ENCODE measurements at places on chromosomes 6 and 20.

DNA sequence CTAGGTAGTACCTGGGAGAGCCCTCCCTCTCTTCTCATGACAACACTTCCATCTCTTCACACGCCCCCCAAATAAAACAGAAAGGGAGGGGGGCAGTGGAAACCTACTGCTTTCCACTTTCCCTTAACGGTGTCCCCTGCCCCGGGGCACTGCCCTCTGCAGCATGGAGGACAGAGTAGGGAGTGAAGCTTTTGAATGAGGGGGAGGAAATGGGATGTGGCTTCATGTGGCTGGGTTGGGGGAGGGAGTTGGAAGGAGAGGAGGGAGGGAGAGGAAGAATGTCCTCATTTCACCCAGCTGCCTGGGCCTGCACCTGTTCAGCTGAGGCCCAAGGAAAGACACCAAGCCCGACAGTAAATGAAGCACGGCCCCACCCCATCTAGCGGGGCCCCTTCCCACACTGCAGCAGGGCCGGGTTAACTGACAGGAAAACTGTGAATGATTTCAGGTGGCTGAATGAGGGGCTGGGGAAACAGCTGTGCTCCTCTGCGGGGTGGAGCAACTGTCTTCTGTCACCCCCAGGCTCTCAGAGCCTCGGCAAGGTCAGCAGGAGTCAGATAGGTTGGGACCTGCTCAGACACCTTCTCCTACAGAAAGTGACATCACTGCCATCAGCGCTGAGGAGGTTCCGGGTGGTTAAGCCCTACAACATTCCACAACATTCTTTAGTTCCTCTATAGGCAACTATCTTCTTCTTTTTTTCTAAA, 40.0 kb upstream of the TAF8 start:
- DNase-seq: no peak

GRCh38 chr6:67896476-67896875, 738.6 kb upstream of the ADGRB3 start:
- no peak for DNase-seq

DNA sequence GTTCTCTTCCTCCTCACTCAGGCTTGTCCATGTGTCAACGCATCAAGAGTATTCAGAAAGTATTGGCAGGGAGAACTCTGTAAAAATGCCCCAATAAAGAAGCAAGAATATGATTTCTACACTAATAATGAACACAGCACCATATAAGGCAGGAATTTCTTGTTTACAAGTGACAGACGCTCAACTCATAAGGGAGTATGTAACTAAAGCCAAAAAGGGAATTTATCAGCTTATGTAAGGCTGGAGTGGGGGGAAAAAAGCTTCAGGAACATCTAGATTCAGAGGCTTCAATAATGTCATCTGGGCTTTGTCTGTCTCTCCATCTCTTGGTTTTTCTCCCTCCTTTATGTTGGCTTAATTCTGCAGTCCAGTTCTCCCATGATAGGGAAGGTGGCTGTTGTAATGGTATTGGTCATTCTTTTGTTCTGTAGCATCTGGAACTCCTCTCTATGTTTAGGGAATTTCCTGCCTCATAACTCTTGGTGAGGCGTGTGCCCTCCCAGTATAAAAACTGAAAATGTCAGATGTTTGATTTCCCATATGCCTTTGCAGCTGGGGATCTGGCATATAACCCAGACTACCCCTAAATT, 125.1 kb upstream of the COL21A1 start:
- DNase-seq: no peak

- no peak for DNase-seq
Observed at GRCh38 chr6:3426091-3426926, 30.5 kb downstream of the SLC22A23 start.

DNA sequence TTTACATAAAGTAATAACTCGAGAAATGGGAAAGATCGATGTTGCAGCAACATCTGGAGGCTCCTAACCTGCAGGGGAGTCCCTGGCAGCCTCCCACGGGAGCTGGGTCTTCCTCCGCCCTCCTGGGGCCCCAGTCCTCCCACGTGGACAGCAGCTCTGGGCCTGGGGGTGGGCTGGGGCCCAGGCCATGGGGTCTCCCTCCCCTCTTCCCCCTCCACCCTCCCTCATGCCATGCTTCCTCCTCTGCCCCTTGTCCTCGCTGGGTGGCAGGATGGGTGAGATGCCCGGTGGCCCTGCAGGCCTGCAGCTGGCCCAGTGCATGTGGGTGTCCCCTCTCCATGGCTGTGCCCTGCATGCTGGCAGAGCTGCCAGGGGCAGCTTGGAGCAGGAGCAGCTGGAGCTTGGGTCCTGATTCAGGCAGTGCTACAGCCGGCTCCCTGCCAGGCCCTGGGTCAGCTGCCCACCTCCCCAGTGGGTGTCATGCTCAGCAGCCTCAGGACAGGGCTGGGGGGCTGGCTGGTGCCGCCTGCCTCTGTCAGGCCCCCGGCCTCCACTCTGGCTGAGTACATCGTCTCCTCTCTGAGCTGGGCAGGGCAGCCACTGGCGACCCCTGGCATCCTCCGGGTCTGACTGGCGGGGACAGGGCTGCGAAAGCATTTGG, 48.9 kb upstream of the BHLHE23 start:
- DNase-seq: no peak

DNA sequence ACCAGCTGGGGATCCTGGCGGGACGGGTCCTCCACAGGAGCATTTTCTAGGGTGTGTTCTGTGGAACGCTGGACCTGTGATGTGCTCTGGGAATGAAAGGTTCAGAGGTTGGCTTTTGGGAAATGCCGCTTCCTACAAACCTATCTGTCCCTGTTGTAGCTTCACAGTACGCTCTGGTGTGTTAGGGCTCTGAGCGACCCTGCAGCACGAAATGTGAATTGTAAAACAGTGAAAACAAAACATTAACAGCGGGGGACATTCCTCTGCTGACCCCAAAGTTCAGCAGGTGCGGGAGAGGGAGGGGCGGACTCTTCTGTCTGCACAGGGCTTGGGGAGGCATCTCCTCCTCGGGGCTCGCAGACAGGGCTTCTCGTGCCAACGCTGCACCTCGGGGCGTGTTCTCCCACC, 155.9 kb downstream of the NRN1 start:
- no peak for DNase-seq

- DNase-seq: no peak
Observed at GRCh38 chr6:111118826-111119225, 31.5 kb downstream of the SLC16A10 start.

- DNase-seq: no peak
Observed at GRCh38 chr20:63475209-63475608, 2.8 kb upstream of the KCNQ2 start.

GRCh38 chr6:67952121-67952520, 683.0 kb upstream of the ADGRB3 start:
- no peak for DNase-seq

DNA sequence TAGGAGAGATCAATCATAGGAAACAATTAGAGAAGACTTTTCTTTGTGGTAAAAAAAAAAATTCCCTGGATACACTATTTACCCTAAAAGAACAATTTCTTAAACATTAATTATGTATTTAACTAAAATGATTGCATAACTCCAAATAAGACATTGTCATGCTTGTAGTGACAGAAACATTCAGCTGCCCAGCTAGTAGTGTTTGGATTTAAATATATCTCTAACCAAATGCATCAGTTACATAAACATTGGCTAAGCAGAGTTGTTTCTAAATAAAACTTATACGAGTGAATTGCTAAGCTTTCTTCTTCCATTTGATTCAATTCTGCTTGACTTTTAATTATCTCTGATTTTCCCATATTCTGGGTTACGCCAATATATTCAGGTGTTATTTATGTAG, 23.7 kb downstream of the MLIP start:
- DNase-seq: no peak

DNA sequence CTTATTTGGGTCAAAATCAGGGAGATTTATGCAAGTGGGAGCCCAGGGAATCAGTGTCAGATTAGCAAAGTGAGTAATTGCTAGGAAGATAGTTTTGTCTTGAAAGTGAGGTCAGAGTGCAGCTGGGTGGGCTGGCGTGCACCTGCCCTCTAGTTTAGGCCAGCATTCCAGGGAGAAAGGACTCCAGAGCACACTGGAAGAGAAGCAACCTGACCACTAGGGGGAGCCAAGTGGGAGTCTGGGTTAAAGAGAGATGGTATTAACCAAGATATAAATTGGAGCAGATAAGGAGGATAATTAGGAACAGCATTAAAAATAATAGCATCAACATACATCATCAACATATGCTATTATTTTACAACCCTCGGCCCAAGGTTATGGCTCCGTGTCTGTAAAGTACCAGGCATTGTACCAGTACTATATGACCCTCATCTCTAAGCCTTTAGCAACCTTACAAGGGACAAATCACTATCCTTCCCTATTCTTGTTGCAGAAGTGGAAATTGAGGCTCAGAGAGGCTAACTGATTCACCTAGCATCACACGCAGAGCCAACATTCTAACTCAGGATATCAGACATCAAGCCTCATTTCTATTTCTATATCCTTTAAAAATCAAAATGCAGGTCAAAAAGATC, 57.8 kb downstream of the SLC2A10 start:
- DNase-seq: no peak

DNA sequence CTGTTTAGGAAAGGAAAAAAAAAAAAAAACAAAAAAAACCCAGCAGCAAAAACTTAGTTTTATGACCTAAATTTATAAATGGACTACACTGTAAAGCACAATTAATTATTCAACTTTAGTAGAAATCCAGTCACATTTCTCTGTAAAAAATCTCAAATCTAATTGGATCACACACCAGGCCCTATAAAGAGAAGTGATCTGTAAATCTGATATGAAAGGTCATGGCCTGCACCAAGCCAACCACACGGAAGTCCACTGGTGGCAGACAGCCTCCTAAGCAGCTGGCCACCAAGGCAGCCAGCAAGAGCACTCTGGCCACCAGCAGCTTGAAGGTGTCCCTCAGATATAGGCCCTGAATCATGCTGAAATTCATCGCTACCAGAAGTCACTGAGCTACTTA, 131.6 kb downstream of the HFE start:
- DNase-seq: no peak

- DNase-seq: no peak
Observed at GRCh38 chr20:4602297-4602631, 119.4 kb upstream of the PRND start.

GRCh38 chr6:71091167-71091566, 134.3 kb upstream of the B3GAT2 start:
- no peak for DNase-seq

- DNase-seq: no peak
Observed at GRCh38 chr20:14716351-14716801, 379.0 kb upstream of the FLRT3 start.

DNA sequence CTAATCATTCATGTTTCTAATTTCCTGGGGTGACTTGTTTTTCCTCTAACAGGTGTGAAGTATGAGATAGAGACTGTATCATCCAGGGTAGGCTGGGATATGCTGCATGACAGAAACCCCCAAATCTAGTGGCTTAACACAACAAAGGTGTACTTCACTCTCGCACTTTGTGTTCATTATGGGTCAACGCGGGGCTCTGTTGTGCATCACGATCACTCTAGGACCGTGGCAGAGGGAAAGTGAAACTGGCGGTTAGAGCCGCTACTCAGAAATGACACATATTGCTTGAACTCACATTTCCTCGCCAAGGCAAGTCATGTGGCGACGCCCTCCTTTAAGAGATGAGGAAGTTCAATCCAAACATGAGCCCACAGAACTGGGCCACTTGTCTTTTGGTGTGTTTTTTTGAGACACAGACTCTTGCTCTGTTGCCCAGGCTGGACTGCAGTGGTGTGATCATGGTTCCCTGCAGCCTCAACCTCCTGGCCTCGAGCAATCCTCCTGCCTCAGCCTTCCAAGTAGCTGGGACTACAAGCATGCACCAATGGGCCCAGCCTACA, 41.3 kb downstream of the PCNA start:
- DNase-seq: peak; percentile 47

DNA sequence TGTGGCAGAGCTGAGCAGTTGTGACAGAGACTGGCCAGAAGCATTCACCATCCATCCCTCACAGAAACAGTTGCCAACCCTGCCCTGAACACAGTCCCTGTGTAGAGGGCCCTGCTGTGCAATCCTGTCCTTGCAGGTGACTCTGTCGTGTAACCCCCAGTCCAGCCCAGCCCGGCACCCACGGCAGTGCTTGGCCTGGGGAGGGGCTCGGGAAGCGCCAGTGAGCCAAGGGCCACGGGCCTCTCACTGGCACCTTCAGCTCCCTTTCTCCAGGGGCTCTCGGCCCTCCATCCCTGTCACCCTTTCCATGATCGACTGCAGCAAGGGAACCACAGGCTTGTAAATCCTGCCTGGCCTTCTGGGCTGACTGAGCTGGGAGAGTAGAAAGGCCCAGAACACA, 53.0 kb downstream of the RRBP1 start:
- no peak for DNase-seq

DNA sequence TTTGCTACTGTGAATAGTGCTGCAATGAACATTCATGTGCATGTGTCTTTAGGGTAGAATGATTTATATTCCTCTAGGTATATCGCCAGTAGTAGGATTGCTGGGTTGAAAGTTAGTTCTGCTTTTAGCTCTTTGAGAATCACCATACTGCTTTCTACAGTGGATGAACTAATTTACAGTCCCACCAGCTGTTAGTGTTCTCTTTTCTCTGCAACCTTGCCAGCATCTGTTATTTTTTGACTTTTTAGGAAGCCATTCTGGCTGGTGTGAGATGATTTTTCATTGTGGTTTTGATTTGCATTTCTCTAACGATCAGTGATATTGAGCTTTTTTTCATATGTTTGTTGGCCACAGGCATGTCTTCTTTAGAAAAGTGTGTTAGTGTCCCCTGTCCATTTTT, 40.0 kb downstream of the PLG start:
- no peak for DNase-seq

GRCh38 chr6:143225929-143226328, 165.2 kb downstream of the AIG1 start:
- no peak for DNase-seq

All from central memory CD8-positive, alpha-beta T cell (primary cell).